ENCODE measurements at places on chromosomes 2 and 18.
A peak's percentile ranks its signal among the peaks of the same experiment; 100 is the strongest.

DNA sequence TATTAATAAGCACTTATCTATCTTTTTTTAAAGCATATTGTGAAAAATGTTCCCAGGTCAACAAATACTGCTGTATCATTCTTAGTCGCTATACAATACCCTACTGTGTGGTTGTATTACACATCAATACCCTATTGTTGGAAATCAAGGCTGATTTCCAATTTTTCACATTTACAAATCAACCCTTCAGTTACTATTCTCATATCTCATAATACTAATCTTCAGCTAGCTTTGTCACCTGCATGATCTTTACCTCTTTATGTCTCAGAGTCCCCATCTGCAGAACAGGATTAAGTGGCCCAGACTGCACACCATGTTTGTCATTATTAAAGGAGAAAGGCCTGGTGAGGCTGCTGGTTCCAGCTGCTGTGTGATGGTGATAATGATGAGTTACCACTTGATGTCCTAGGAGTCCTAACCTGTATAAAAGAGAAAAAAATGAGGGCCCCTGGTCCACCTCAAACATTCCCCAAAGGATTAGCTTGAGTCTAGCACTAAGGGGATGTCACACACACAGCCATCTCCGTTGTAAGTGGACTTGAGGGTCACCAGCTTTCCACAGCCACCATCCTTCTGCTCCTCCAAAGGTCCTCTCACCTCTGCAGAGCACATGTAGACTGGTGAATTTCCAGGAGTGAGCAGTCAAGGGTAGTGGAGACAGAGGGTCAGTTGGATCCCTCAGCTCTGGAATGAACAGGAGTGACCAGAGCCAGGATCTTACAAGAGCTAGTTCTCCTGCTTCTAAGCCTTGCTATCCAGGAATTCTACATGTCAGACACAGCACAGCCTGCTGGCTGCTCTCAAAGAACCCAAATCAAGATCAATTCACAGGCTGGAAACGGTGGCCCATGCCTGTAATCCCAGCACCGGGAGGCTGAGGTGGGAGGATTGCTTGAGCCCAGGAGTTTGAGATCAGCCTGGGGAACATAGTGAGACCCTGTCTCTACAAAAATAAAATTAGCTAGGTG lies 36.0 kb upstream of the BIN1 start:
- no peak for DNase-seq

DNA sequence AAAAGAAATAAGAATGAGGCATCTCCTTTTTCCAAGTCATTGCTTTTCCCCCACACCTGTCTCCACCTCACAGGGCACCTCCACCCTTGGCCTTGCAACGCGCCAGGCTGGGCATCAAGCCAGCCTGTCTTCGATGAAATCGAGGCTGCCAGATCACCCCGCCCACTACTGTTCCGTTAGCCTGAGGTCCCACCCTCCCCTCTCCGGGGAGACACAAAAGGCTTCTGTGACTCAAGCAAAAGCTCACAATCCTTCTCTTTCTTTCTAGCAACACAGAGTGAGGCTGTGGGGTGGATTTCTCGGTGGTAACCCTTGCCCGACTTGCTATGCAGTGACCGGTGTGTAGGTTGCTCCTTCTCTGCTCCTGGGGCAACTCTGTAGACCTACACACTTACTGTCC lies 9.9 kb downstream of the TNP1 start:
- peak; percentile 10 for DNase-seq

DNA sequence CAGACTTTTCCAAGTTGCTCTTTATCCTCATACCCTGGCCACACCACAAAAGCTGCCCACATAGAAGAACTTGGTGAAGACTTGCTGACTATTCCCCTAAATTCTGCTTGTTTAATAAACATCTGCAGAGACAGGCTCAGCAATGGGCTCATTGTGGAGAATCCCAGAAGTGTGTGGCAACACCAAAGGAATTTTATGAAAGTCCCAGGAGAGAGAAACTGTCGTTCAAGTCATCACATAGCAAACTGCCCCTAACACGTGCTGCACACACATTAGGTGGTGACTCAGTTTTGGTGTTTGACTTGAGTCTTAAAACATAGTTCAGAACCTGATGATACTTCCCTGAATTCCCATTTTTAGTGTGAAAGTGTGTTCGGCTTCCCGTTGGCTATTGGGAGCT lies 38.6 kb downstream of the CYP1B1 start:
- no peak for DNase-seq

DNA sequence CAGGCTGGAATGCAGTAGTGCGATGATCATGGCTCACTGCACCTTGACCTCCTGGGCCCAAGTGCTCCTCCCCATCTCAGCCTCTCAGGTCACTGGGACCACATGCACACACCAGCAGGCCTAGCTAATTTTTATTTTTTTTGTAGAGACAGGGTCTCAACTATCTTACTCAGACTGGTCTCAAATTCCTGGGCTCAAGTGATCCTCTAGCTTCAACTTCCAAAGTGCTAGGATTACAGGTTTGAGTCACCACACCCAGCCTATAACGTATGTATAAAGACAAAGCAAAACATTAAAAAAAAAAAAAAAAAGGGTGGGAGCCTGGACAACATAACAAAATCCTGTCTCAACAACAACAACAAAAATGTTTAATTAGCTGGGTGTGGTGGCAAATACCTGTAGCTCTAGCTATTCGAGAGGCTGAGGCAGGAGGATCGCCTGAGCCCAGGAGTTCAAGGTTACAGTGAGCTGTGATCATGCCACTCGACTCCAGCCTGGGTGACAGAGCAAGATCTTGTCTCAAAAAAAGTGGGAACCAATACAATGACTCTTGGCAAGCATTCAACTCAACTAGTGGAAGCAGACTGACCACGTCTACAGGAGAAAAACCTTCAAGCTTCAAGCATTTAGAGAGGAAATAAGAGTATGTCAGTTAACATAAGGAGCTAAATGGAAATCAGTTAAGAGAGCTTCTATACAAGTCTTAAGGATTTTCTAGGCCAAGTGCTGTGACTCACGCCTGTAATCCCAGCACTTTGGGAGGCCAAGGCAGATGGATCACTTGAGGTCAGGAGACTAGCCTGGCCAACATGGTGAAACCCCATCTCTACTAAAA lies 2.6 kb downstream of the GTF3C2 start:
- DNase-seq: no peak

DNA sequence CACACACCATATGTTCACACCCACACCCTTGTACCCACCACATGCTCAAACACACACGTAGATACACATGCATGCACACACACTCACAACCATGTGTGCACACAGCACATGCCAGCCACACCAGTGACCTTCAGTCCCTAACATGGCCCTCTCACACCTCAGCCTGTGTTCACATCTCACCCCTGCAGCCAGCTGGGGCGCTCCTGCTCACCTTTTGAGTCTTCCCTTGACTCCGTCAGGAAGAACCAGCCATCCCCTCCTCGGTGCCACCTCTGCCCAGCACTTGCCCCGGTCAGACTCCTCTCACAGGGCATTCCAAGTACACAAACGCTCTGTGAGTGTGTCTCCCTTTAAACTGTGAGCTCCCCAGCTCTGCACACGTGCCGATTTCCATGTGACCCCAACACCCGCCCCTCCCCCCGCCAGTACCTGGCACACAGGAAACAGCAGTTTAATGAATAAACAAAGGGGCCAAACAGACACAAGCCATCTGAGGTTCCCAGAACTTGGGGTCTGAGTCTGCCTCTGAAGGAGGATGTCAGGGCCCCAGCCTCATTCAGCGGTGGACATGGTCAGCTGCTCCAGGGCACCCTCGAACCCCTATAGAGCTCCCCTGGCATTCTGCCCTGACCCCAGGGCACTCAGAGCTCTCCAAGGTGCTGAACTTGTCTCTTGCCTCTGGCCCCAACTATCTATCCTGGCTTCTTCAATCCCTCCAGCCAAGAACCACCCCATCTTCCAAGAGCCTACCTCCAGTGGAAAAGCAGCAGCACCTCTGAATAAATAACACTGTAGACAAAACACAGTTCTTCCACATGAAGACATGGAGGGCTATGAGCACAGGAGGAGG lies 252.9 kb downstream of the ATAD2B start:
- DNase-seq: no peak

All from transverse colon (tissue), 4 donors.